Activated CD4-positive, alpha-beta T cell treated with anti-CD3 and anti-CD28 coated beads for 36 hours (primary cell): ENCODE measurements at places on chromosomes 5 and 9. TPM values are rescaled to one million over a fixed set of nuclear protein-coding genes. Genes with fewer than 3 reads are reported as not detected.
A peak's percentile ranks its signal among the peaks of the same experiment; 100 is the strongest.

DNA sequence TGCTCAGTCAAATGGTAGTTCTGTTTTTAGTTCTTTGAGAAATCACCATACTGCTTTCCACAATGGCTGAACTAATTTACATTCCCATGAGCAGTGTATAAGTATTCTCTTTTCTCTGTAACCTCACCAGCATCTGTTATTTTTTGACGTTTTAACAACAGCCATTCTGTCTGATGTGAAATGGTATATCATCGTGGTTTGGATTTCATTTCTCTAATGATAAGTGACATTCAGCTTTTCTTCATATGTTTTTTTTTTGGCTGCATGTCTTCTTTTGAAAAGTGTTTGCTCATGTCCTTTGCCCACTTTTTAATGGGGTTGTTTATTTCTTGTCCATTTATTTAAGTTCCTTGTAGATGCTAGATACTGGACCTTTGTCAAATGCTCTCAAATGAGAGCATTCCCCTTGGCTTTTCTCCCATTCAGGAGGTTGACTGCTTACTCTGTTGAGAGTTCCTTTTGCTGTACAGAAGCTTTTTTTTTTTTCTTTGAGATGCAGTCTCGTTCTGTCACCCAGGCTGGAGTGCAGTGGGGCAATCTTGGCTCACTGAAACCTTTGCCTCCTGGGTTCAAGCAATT, 58.7 kb upstream of the RGMB start:
- no peaks in the 10 kb centered on the region for H3K4me1 ChIP-seq
- H3K27me3 ChIP-seq: peaks cover 3% of the 10 kb centered on the region
- no peak overlapping the region for H3K27ac ChIP-seq

DNA sequence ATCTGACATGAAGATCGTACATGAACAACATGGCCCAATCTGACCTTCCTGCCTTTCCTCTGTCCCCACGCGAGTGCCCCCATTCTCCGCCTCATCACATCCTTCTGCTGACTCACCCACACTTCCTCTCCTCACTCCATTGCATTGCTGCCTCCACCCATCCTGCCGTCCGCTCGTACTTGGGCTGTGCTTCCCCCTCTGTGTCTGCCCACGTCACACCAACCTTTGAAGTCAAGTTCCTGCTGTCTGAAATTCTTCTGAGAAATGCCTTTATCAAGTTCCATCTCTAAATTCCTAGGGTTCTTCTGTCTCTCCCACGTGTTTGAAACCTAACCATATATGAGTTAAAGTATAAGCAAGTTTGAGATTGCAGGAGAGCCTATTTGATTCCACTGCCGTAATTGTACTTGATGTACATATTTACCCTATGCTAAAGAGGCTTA, 18.0 kb upstream of the STARD4 start:
- peaks cover 19% of the 10 kb centered on the region for H3K4me1 ChIP-seq
- no peaks in the 10 kb centered on the region for H3K27me3 ChIP-seq
- H3K27ac ChIP-seq: peak overlapping the region; percentile 84
- peak; percentile 87 for DNase-seq
- no peaks in the 10 kb centered on the region for H3K36me3 ChIP-seq

DNA sequence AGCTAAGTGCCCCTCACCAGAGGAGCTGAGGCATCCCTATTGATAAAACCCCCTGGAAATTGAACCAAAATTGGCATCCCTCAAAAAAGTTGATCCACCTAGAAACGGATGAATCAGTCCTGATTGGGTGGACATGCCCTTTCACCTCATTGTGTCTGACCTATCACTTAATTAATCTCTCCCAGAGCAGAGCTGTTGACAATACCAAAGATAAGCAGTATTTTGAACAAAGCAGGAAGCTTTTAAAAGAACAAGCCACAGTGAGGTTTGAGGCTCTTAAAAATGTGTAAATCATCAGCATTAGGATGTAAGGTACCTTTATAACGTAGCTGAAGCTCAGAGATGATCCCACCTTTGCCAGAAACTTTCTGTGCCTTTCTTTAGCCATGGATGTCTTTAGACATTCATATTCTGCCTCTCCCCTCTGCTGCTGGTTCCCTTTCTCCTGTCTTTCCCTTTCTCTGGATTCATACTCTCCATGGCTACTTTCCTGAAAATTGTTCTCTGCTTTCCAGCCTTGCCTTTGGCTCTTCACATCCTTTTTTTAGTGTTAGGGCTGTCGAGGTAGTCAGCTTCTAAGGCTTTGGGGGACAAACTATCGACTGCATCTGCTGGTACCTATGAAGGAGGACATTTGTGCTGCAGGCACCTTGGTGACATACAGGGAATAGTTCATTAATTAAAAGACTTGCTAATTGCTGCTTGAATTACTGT, 7.8 kb upstream of the LHX2 start:
- H3K4me1 ChIP-seq: peaks cover 21% of the 10 kb centered on the region
- H3K27me3 ChIP-seq: peaks cover 85% of the 10 kb centered on the region
- H3K27ac ChIP-seq: no peak overlapping the region
- no peak overlapping the region for H3K4me3 ChIP-seq
- no peaks in the 10 kb centered on the region for H3K36me3 ChIP-seq

- DNase-seq: peak; percentile 81
- peak overlapping the region; percentile 39 for H3K4me3 ChIP-seq
- H3K36me3 ChIP-seq: peaks cover 5% of the 10 kb centered on the region
- no peaks in the 10 kb centered on the region for H3K27me3 ChIP-seq
- peaks cover 83% of the 10 kb centered on the region for H3K4me1 ChIP-seq
Observed at GRCh38 chr9:131656356-131657036, 83.4 kb downstream of the RAPGEF1 start.

GRCh38 chr5:27325513-27325912, 287.1 kb upstream of the CDH9 start:
- H3K27ac ChIP-seq: no peak overlapping the region
- no peaks in the 10 kb centered on the region for H3K27me3 ChIP-seq
- no peak overlapping the region for H3K4me3 ChIP-seq
- H3K36me3 ChIP-seq: no peaks in the 10 kb centered on the region
- no peak for DNase-seq
- no peaks in the 10 kb centered on the region for H3K4me1 ChIP-seq

DNA sequence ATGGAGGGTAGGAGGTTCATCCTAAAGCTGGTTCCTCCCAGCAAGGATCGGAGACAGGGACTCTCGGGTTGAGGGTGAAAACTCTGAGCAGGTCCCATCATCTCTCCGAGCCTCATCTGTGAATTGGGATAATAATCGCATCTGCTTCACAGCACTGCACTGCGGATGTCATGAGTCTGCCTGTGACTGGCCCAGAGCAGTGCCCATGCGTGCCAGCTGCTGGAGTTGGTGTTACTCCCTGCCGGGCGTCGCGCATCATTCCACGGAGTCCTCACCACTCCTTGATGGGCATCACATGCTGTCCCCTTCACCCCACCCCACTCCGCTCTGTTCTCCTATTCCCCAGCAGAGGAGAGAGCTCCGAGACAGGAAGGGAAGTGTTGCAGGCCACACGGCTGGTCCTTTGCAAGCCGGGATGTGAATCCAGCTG, 35.1 kb upstream of the ORM1 start:
- H3K27ac ChIP-seq: no peak overlapping the region
- no peaks in the 10 kb centered on the region for H3K4me1 ChIP-seq
- no peak overlapping the region for H3K4me3 ChIP-seq
- peaks cover 2% of the 10 kb centered on the region for H3K27me3 ChIP-seq

DNA sequence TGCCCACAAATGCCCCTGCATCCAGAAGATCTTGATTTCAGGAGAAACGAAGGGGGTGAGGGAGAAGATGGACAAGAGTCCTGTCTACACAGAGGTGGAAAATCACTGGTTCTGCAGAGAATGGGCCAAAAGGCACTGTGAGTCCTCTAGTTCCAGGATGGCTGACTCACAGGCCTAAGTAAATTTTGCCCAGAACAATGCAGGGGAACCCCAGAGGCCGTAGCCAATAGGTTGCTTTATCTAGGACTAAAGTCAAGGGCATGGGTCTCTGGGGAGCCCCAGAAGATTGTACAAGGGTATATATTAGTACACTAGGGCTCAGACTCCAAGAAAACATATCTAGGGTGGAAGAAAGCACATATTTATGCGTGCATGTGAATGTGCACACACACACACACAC, 98.0 kb downstream of the SLIT3 start:
- H3K36me3 ChIP-seq: no peaks in the 10 kb centered on the region
- DNase-seq: no peak

DNA sequence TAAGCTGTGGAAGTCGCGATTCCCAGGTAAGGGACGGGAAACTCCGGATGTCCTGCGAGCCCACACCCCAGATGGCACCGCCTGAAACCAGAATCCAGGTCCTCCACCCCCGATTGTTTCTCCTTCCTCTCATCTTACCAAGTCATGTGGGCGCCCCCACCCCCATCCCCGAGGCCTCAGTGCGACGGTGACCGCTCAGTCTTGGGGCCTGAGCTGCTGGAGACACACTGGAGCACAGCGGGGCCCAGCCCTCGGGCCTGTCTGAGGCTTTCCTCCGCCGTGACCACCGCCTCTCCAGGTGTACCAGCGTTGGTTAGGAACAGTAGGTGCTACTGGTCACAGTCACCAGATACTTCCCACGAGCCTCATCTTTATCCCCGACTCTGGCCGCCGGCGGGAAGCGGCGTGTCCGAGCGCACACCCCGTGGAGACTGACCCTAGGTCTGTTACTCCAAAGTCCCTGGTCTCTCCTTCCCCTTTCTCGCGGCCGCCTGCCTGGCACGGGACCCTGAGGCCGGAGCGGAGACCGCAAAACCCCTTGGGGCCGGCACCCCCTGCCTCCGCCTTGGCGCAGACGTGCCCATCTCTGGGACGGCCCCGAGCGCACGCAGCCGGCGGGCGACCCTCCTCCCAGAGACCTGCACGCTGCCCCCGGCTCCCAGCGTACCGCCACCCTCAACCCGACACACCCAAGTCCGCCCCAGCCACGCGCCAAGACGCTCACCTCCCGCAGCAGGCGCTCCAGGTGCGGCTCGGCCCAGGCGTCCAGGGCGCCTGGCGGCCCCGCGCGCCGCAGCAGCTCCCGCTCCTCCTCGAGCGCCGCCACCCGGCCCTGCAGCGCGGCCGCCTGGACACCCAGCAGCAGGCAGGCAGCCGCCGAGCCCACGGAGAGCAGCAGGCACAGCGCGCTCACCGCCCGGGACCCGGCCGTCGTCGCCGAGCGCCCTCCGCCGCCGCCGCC, 733 bp downstream of the COL23A1 start:
- peaks cover 5% of the 10 kb centered on the region for H3K4me1 ChIP-seq
- H3K4me3 ChIP-seq: no peak overlapping the region
- peaks cover 6% of the 10 kb centered on the region for H3K36me3 ChIP-seq
- H3K27me3 ChIP-seq: peaks cover 47% of the 10 kb centered on the region
- H3K27ac ChIP-seq: no peak overlapping the region

DNA sequence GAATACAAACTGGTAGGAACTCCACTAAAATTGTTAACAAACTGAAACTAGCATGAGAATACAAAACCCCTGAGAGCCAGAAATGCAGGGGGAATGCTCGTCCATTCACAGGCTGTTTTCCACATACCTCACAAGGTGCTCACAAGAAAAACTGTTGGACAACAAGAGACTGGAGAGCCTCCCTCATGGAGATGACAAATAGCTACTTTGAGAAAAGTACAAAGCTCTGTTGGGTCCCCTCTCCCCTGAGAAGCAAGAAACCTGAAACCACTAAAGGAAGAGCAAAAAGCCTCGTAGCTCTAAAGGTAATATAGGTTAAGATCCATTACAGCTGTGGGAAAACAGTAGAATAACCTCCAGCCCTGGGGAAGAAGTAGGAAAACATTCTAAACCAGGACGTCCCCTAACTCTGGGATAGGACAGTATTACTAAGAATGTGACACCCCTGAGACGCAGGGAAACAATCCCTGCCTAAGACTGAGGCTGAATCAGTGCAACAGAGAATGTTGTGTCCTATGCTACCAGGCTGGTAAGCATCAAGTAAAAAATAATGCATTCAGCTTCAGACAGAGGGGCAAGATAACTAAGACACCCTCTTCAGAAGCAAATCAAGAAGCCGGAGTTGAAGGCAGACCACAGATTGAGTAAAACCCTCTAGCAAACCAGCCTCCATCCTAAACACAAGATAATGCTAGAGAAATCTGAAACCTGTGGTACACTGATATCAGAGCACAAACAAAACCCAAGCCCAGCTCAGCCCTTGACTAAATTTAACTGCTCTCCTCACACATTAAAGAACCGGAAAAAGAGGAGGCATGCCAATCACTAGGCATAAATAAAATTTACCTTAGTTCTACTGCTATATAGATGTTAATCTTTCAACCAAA, 160.2 kb downstream of the SSBP2 start:
- H3K27ac ChIP-seq: no peak overlapping the region
- DNase-seq: no peak
- H3K27me3 ChIP-seq: no peaks in the 10 kb centered on the region
- peaks cover 22% of the 10 kb centered on the region for H3K36me3 ChIP-seq
- H3K4me3 ChIP-seq: no peak overlapping the region

Gene RAD50
- 46.0 TPM for total RNA-seq

Gene ENDOG
- total RNA-seq: 9.3 TPM

Gene KCNV2
- not detected for total RNA-seq

Gene MAN2A1
- total RNA-seq: 33.4 TPM
